Activated naive CD8-positive, alpha-beta T cell treated with anti-CD3 and anti-CD28 coated beads, Interleukin-2, amount 50 U/mL, for 24 hours (primary cell): ENCODE measurements at places on chromosomes 2 and 18.

DNA sequence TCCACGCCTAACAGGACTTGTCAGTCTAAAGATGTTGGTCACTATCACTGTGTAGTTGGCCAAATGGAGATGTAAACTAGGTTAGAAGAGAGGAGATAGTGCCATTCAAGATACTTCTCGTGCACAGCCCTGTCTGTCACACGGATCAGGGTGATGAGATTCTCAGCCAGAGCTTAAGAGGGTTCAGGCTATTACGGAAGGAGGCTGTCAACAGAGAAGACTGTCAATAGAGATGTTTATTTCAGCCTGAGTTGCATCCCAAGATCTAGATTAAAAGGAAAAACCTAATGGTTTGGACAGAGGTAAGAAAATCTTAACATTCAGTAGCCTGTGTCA, 83.4 kb downstream of the AAK1 start:
- no peak for DNase-seq

DNA sequence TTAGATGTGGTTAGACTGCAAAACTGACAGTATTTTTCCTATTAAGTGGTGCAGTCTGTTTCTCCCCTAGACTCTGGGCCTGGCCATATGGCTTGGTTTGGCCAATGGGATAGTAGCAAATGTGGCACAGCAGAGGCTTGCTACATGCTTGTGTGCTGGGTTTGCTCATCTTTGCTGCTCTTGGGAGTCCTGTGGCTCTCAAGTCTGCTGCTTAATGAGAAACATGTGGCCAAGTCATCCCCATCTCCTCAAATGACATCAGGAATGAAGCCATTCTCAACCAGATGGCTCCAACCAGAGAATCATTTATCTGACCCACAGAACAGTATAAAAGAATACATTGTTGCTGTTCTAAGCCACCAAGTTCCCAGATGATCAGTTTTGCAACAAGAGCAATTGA, 57.1 kb upstream of the PAX3 start:
- no peak for DNase-seq

DNA sequence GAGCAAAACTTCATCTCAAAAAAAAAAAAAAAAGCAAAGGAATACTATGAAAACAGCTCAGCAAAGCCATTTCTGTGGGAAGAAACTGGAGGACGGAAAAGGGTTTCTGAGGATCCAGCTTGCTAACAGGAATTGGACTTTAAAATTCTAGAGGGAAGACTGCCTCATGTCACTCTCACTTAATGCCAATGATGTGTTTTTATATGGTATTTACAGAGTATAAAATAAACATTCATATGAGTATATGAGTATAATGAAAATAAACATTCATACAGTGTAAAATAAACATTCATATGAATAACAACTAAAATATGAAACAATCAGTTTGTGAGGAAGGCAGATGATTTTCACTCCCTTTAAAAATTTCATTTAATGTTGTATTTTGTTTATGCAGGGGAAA, 43.9 kb downstream of the CHMP3 start:
- no peak for DNase-seq

DNA sequence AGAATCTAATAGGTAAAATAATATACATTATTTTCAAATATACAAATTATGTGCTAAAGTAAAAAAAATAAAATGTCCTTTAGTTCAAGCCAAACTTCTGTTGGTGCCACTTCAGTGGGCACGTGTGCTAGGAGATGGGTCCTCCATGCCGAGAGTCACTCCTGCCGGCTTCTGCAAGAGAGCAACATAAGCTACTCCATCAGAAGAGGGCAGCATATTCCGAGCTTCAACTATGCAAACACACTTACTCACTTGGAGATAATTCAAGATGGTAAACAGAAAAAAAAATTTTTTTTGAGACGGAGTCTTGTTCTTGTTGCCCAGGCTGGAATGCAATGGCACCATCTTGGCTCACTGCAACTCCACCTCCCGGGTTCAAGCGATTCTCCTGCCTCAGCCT, 24.4 kb downstream of the CNOT11 start:
- no peak for DNase-seq

DNA sequence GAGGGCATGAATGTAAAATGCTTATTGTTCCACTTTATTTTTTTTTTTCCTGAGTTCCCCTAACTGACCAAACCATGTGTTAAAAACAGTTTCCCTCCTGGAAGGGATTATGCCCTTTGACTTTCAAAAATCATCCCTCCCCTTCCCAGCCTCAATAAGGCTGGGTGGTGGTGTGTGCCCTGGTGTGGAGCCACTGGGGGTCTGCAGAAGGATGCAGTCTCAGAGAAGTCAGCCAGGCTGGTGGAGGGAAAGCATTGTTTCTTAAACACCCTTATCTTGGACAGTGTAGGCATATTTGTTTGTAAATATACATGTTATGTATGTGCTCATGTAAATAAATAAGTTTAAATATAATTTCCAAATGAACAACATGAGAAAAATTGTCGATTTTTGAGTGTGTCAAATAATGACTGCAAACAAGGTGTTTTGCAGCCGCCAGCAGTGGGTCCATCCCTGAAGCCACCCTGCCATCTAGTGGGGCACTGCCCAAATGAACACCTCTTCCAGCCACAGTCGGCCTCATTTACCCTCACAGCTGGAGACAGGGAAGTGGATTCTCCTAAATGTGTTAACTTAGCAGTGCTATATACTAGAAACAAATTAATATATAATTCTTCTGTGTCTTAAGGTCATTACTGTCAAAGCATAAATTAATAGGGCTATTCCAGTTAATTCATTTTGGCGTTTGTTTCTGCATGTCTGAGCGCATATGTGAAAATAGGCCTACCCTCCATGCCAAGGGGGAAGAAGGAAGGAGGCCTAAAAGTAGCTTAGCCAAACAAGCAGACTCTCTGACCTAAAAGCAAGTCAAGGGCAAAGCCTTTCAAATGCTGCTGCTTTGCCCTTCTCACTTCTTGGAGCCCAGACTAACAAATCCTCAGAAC, 209.6 kb upstream of the PIK3C3 start:
- peak; percentile 26 for DNase-seq

DNA sequence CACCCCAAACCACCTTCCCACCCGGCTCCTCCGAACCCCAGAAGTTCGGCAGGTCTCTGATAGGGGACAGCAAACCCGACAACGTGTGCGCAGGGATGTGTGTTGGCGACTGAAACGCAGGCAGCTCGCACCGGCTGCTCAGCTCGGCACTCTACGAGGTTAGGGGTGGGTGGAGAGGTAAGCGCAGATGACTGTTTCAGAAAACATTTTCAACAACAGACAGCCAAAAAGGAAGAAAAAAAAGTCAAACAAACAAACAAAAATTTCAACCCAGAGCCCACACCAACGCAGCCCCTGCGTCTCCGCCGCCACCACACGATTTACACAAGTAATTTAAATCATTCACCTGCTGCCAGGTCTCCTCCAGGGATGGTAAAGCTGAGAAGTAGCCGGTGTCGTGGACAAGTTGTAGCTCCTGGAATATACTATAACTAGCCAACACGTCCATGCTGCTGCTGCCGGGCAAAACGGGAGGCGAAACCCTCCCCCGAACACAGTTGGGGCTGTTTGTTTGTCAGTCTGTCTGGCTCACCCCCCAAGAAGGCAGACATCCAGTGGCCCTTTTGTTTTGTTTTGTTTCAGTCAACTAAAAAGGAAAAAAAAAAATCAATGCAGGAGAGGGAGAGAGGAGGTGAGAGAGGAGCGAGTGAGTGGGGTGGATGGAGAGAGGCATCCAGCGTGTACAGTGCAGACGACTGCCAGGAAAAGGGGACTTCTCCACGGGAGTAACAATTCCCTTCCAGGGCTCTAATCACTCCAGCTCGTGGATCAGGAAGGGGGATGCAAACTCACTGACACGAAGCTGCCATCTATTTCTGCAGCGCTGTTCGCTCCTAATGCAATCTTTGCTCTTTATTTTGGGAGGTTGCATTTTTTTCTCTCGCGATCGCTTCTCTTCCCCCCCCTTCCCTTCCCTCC, at the start of gene KLF7:
KLF7 (minus strand) TSS at position 828 of the 918 bp plus-strand sequence; CDS start at position 448, 380 bp downstream.
- DNase-seq: peak; percentile 54

DNA sequence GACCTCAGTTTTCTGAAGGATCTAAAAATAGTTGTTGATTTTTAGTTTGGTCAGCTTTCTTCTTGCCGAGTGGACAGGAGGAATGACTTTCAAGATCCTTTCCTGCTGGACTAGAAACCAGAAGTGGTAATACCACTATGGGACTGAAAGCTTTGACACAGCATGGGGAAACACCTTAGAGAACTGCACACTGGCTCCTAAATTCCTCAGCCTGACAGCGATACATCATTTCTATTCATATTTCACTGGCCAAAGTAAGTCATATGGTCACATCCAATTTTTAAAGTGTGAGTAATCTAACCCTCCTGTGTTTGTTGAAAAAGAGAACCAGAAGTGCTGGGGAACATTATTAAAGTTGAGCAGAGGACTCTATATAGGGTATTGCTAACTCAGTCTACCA, 244.7 kb upstream of the MMADHC start:
- DNase-seq: no peak

GRCh38 chr2:219253753-219254589, at the start of gene TUBA4A:
Gene TUBA4A (minus strand): TSS chr2:219253918. CDS start chr2:219253858, 60 bp downstream.
- DNase-seq: peak; percentile 89

DNA sequence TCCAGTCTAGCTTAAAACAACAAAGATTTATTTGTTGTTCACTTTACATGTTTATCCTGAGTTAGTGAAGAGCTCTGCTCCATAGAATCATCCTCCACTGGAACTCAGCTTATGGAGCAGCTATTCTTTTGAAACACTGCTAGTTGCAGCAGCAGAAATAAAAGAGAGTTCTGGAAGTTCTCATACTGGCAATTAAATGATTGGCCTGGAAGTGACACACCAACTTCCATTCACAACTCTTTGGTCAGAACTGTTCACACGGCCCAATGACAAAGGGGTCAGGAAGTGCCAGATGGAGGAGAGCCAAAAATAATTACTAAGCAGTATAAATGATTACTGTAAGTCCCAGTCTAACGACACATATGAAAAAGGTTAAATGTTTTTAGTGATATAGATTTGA, 39.1 kb downstream of the FBXO11 start:
- no peak for DNase-seq

DNA sequence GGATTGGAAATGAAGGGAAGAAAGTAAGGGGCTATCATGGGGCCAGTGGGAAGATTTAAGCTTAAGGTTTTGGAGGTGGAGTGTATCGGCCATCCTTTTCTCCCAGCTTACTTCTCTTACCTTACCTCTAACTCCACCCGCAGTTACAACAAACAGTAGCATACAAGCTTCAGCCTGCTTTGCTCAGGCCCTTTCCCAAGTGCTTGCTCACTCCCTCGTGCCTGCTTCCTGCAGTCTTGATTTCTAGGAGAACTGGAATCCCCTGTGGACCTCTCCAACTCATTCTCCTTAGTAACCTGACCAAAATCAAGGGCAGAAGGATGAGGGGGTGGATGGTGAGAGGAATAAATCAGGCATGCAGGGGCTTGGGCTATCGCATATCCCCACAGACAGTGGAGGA, 5.8 kb upstream of the LYG2 start:
- DNase-seq: no peak

GRCh38 chr2:234879671-234880455, 72.0 kb upstream of the SH3BP4 start:
- DNase-seq: no peak

- DNase-seq: no peak
These were observed 53.8 kb upstream of the SLC66A3 start for GRCh38 chr2:11101430-11101829.

- DNase-seq: no peak
These were observed 43.5 kb downstream of the TFCP2L1 start for GRCh38 chr2:121241466-121241865.

- DNase-seq: no peak
These were observed 41.2 kb downstream of the ASAP2 start for GRCh38 chr2:9247786-9248185.

- DNase-seq: no peak
These were observed 94.4 kb downstream of the EIPR1 start for GRCh38 chr2:3283206-3283605.
